ENCODE measurements at places on chromosomes 12 and 14.

- peak; percentile 5 for DNase-seq
Measured at GRCh38 chr12:113333877-113334785, 778 bp downstream of the SLC8B1 start.

DNA sequence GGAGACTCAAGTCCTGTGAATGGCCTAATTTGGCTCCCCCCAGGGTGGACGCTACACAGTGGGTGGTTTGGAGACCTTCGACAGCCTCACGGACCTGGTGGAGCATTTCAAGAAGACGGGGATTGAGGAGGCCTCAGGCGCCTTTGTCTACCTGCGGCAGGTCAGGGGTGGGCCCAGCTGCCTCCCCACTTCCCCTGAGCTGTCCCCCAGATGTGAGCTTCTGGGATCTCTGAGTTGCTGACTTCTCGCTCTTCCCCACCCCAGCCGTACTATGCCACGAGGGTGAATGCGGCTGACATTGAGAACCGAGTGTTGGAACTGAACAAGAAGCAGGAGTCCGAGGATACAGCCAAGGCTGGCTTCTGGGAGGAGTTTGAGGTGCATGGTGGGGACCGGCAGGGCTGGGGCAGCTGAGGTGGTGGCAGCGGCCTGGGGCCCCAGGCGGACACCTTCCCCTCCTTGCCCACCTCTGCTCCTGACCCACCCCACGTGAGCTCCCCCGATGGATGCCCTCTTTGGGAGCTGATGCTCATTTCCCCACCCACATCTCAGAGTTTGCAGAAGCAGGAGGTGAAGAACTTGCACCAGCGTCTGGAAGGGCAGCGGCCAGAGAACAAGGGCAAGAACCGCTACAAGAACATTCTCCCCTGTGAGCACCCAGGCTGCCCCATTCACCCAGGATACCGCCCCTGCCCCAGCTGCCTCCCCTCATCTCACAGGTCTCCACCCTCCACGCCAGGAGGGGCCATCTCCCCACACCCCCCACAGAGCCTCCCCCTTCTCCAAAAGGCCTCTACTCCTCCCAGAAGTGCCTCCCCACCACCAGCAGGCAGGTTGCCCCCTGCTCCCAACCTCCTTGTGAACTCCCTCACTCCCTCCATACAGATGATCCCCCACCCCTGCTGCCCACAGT lies 4.2 kb downstream of the PTPN6 start:
- DNase-seq, result no peak

DNA sequence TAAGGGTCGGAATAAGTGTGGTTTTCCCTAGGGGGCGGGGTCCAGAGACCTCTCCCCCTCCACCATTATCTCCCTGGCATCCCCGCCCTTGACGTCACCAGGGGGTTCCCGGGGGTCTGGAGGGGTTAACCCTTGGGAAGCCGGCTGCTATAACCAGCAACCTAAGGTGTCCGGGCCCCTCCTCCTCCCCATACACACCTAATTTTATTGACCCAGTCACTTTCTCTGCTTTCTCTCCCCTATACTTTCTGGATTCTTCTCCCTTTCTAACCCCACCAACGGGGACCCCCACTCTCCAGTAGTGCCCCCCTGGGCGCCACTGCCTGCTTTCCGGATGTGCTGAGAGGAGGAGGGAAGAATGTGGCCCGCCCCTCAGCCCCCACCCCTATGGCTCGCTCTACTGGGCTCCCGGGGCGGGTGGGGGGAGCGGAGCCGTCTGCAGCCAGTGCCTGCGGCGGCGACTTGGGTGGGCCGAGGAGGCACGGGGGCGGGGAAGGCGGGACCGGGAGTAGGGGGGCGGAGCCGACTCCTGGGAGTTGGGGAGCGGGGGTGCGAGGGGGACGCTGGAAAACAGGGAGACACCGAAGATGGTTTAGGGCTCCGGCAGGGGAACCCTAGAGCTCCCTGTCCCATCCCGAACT lies 1.8 kb downstream of the GLI1 start:
- DNase-seq, result peak; percentile 39

DNA sequence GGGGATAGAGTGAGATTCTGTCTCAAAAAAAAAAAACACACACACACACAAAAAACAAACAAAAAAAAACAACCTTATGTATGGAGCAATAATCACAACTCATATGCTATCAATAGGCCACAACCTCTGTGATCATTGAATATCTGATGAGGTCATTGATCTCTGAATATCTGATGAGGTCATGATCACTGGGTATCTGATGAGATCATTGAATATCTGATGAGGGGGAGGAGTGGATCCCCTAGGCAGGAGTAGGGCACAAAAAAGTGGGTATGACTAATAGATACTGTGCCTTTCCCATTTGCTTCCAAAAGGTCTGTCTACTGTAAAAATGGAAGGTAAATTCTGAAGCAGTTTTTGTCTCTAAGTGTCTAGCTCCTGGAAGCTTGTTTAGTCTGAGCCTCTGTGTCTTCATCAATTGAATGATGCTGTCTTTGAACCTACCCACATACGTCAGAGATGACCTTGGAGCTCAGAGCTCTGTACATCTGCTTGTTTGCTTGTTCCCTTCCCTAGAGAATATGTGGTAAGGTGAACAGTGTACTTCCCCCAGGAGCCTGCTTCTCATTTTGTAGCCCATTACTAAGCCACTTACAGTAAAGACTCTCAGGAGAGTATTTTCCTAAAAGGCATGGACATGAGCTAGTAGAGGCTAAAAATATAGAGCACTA lies 13.6 kb downstream of the PAH start:
- no peak for DNase-seq

- no peak for DNase-seq
Measured at GRCh38 chr12:76219806-76220205, 128.4 kb downstream of the BBS10 start.

DNA sequence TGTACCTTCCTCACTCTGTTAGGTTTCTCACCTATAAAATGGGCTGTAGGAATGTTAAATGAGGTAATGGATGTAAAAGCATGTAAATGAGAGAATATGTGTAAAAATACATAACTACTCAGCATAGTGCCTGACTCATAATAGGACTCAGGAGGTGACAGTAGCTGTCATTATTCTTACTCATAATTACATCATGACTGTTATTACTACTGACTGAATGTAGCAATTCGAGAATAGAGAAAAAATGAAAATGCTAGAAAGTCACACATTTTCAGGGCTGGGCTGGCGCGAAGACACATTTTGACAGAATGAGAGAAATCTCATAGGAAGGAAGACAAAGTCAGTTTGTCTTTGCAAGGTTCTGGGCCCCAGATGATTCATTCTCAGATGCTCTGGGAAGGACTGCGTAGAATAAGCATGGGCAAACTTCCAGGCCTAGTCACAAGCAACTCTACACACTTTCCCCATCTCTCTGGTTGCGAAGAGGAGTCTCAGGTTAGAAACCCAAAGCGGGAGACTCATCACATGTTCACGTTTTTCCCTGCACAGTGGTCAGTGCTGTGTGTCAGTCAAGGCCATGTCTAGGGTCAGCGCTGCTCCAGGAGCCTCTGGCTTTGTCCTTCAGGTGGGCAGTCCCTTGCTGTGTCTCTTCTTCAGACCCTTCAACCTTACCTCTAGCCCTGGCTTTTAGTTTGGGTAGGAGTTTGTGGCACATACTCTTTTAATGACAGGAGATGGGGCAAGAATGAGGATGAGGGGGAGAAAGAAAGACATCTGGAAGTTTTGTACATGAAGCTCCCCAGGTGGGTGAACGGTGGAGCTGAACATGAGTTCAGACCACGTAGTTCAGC lies 8.4 kb downstream of the GPRC5A start:
- peak; percentile 96 for DNase-seq

GRCh38 chr12:25644979-25645378 lies 91.9 kb upstream of the LMNTD1 start:
- DNase-seq, result peak; percentile 64

GRCh38 chr12:76745343-76745742 lies 18.6 kb upstream of the ZDHHC17 start:
- DNase-seq, result no peak

- peak; percentile 71 for DNase-seq
Measured at GRCh38 chr12:65885716-65886115, 61.4 kb downstream of the HMGA2 start.

Measured in fibroblast of the aortic adventitia (primary cell).